Caudate nucleus (tissue), 63 donors: ENCODE measurements at places on chromosomes 4 and X.

- DNase-seq: no peak
These were observed 84.8 kb downstream of the TIGD2 start for GRCh38 chr4:89196056-89196674.

GRCh38 chr4:110049951-110050925 lies 137.6 kb downstream of the EGF start:
- DNase-seq: no peak

GRCh38 chrX:42818151-42818921 lies 40.4 kb upstream of the PPP1R2C start:
- no peak for DNase-seq

- DNase-seq: no peak
These were observed 152.7 kb downstream of the APBB2 start for GRCh38 chr4:41061482-41062185.

DNA sequence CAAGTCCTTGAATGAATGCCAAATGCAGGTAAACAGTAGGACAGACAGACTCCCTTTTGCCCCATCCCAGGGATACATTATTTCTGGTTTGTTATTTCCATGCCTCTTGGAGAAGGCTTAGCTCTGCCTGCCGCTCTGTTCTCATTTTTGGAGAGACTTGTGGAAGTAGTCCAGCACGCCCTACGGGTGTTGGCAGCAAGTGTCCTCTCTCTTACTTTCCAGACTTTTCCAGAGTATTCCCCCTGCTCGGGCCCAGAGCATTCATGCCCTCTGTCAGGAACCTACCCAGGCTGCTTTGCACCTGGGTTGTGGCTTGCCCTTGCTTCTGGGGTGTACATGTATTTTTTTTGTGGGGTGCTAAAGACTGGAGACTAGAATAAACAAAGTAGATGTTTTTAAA lies 15.3 kb downstream of the SLC34A2 start:
- no peak for DNase-seq

GRCh38 chr4:56641494-56642051 lies 39.5 kb downstream of the HOPX start:
- DNase-seq: no peak

GRCh38 chr4:32374206-32374605 lies 1654.0 kb downstream of the PCDH7 start:
- no peak for DNase-seq

DNA sequence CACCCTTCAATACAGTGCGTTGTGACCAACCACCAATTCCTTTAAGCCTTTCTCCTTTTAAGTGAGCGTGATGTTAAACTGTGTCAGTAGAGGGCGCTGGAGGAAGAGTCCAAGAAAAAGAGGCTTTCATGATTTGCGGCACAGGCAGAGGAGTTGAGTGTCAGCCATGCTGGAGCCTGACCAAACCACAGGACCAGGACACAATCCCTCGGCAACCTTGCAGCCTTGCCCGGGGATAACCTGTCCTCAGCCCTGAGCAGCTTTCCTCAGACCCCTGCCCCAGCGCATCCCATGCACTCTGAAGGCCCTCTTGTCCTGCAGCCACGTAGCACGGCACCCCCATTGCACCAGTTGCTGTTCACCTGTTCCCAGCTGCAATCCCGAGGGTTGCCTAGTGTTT lies 53.5 kb upstream of the SMIM31 start:
- DNase-seq: no peak

GRCh38 chrX:129568349-129568748 lies 28.3 kb downstream of the OCRL start:
- DNase-seq: no peak

DNA sequence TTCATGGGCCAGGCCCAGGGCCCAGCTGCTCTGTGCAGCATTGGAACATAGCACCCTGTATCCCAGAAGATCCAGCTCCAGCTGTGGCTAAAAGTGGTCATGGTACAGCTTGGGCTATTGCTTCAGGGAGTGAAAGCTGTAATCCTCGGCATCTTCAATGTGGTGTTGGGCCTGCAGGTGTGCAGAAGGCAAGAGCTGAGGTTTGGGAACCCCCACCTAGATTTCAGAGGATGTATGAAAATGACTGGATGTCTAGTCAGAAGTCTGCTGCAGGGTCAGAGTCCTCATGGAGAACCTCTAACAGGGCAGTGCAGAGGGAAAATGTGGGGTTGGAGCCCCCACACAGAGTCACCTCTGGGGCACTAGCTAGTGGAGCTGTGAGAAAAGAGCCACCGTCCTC lies 341.7 kb downstream of the PPP3CA start:
- DNase-seq: no peak

DNA sequence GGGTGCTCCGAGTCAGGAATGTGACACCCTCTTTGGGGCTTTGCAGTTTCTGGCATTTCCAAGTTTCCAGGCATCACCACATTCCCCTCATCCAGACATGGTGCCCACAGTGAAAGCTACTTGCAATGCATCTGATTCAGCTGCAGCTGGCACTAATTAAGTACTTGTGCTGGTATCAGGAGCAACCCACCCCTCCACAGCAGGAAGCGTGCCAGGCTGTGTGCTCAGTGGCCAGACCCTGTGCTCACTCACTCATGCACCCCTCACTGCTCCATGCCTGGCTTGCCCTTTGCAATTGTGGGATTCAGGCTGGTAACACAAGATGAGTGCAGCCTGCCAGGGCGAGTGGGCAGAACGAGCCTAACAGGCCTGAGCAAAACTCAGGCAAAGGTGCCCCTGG lies 271.2 kb downstream of the EPHA5 start:
- DNase-seq: no peak

DNA sequence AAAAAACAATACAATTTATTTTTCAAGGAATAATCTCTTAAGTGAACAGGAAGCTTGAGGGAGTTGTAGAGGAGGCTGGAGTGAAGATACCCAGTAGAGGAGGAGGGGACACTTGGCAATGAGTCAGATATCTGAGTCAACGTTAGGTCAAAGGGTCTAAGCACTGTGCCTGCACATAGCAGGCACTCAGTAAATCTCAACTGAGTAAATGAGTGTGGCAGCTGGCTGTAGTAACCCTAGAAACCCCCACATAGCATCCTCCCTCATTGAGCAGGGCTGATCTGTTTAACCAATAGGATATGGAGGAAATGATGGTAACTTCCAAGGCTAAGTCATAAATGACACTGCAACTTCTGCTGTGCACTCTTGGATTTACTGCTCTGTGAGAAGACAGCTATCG lies 186.0 kb upstream of the FAM241A start:
- no peak for DNase-seq

- no peak for DNase-seq
These were observed 27.2 kb downstream of the LRIT3 start for GRCh38 chr4:109875106-109875505.

GRCh38 chr4:75101906-75102786 lies 169.2 kb downstream of the PARM1 start:
- DNase-seq: no peak

DNA sequence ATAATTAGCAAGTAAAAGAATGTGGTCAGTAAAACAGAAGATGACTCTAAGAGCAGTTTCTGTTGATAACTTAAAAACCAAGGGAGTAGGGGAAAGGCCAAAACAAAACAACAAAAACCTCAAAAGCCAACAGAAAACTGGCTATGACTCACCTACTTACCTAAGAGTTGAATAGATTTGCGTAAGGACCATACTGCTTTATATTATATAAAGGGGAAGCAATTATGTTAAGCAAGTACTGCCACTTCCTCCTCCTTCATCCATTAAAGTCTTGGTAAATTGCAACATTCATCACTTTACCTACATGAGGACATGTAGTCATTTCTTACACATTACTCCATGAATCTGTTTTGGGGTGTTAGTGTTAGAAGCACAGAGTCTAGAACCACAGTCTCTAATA lies 85.9 kb upstream of the FAM47A start:
- DNase-seq: no peak

- no peak for DNase-seq
These were observed 52.7 kb downstream of the IRF2 start for GRCh38 chr4:184421533-184422155.

GRCh38 chr4:111963158-111963700 lies 182.0 kb upstream of the FAM241A start:
- DNase-seq: no peak

DNA sequence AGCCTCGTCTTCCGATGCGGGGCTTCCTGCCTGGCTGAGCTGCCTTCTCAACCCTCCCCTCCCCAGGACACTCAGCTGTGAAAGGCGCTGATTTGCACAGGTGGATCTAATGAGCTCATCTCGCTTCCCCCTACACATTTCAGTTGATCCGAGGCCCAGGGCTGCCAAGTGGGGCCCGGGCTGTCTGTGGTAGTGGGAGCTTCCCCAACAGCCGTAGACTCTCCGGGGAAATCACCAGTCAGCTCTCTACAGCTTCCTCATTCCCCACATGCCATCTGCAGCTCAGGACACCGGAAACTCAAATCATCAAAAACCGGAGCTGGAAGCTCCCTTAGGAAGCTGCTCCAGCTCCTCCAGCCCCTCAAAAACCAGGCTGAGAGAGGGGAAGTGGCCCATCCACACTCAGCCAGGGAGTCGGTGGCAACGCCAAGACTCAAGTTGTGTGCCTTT lies 56.2 kb downstream of the SMIM20 start:
- DNase-seq: no peak

DNA sequence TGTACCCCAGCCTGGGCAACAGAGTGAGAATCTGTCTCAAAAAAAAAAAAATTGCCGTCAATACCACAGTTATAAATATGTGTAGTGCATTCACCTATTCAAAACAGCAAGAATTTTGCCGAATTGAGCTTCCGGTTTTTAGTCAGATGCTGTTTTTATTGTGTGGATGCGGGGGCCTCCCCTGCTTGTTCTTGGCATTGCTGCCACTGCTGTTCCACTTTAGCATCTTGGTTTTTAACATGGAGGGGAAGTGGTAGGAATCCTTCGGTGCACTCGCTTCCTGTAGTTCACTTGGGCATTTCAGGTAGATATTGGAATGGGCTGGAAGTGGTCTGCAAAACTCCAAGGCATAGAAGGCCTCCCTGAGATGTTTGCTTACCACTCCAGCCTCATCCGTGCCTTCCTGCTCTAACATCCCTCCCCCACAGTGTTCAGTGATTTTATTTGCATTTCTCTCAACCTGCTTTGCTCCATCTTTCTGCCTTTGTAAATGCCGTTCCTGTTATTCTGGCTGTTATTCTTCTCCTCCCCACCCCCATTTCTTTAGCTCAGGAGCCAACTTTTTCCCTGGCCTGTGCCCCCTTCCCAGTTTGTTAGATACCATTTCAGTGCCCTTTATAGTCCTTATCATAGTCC lies 25.5 kb downstream of the MOB1B start:
- no peak for DNase-seq

GRCh38 chrX:9635803-9636202 lies 129.8 kb downstream of the GPR143 start:
- DNase-seq: no peak

- DNase-seq: no peak
These were observed 5.1 kb upstream of the SPON2 start for GRCh38 chr4:1177274-1178141.

GRCh38 chr4:105025263-105026017 lies 121.2 kb upstream of the TET2 start:
- DNase-seq: no peak

- DNase-seq: no peak
These were observed 24.2 kb upstream of the AMELX start for GRCh38 chrX:11269006-11269405.

DNA sequence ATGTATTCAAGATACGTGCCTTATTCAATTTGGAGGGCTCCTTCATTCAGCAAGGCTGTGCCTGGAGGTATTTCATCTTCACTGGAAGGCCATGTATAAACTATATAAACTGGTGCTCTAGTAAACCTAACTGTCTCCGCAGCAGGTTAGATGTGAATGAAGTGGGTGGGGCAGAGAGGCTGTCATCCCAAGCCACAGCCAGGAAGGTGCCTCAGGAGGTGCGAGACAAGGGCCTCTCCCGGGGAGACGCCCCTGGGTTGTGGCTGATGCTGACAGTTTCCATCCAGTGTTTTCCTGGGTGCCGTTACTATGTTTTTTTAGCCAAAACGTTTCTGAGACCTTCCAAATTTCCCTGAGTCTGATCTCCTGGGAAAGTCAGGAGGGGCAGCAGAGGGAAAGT lies 221.5 kb upstream of the RPL34 start:
- DNase-seq: no peak

DNA sequence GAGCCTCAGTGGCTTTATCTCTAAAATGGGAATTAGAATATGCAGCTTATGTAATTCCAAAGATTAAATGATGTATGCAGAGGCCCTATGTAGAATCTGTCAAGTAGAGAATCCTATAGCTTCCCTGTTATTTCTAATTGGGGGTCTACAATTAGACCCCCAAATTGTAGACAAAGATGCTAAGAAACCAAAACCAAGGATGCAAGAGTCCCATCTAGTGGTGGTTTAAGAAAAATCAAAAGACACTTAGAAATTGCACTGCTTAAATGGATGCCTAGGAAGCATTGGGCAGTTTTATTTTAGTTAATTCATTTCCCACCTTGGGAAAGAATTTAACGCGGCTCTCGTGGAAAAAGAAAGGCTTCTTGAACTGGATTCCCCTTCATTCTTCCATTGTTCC lies 115.2 kb downstream of the GABRA2 start:
- DNase-seq: no peak

DNA sequence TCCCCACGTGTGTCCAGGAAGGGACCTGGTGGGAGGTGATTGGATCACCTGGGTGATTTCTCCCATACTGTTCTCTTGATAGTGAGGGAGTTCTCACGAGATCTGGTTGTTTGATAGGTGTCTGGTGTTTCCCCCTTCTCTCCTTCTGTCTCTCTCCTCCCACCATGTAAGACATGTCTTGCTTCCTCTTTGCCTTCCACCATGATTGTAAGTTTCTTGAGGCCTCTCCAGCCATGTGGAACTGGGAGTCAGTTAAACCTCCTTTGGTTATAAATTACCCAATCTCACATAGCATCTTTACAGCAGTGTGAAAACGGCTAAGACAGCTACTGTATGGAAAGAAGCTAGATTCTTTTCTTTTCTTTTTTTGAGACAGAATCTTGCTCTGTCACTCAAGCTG lies 21.6 kb upstream of the FGG start:
- no peak for DNase-seq

GRCh38 chr4:143406523-143406922 lies 69.8 kb downstream of the GAB1 start:
- no peak for DNase-seq

DNA sequence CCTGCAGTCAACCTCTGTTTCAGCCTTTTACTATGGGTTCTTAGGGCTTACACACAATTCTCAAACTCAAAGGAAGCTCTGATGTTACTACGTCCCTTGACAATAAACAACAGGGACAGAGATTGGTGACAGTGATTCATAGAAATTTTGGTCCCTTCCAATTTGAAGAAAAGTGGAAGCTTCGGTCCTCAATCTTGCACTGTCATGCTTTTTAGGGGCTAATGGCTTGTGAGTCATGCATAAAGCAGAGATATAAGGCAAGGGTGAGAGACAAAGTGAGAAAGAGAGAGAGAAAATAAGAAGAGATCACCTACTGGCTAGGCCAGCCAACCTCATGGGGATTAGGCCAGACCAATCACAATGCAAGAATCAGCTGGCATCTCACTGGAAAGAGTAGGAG lies 63.2 kb upstream of the STARD8 start:
- DNase-seq: no peak

GRCh38 chrX:107477406-107477805 lies 28.0 kb downstream of the FRMPD3 start:
- no peak for DNase-seq
